Activated CD8-positive, alpha-beta memory T cell treated with anti-CD3 and anti-CD28 coated beads, Interleukin-2, amount 10 ng/mL, durations not matched to agents 7 days and 5 days (primary cell): ENCODE measurements at places on chromosomes 16 and 17. TPM values are rescaled to one million over a fixed set of nuclear protein-coding genes. Genes with fewer than 3 reads are reported as not detected.

DNA sequence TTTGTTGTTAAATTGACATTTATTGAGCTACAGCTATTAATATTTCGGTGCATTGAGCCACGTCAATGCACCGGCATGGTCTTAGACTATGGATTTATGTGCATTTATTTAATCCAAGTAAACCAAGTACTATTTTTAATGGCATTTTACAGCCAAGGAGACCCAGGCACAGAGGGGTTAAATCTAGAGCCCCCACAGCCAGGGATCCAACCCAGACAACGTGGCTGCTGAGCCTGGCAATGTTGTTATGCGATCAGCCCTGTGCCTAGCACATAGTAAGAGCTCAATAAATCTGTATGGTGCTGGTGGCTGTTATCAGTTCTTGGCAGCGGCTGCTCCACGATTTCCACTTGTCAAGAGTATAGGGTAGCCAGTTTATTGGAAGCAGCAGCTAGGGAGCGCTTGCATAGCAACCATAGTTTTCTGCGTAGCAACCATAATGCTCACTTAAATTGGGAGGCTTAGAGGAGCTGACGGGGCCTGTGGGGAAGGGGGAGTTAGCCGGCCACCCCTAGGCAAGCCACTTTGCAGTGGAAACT is 541 bp upstream of the RBBP6 start:
- no peak for DNase-seq
- H3K27ac ChIP-seq, result peak overlapping the region; percentile 100
- peaks cover 28% of the 10 kb centered on the region for H3K36me3 ChIP-seq
- H3K4me3 ChIP-seq, result peak overlapping the region; percentile 95
- H3K4me1 ChIP-seq, result peaks cover 26% of the 10 kb centered on the region

DNA sequence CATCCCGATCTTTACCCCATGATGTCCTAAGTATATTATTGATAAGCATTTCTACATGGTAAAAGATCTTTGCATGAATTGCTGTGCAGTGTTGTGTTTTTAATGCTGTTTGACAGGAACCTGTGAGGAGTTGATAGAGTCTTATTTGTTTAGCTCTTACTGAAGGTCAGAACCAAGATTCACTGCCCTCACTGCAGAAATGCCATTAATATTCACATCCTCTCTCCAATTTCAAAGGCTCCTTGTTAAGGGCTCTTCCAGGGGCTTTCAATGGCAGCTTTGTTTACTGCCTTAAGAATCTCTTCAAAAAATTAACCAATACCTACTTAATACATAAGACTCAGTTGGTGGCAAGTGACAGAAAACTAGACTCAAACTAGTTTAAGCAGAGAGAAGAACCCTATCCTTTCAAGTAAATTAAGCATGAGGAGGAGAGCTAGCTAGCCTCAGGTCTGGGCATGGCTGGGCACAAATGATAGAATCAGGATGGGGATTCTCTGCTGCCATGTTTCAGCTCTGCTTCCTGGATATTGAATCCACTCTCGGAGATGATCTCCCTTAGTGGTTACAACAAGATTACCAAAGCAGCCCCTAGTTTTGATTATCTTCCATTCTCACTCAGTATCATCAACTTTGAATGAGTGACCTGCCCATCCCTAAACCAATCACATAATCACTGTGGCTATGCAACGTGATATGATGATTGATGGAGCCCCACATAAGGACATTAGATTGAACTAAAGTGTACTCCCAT is 311.8 kb downstream of the CDH11 start:
- no peaks in the 10 kb centered on the region for H3K4me1 ChIP-seq
- no peak overlapping the region for H3K4me3 ChIP-seq
- H3K27ac ChIP-seq, result no peak overlapping the region
- H3K36me3 ChIP-seq, result no peaks in the 10 kb centered on the region
- no peaks in the 10 kb centered on the region for H3K27me3 ChIP-seq

DNA sequence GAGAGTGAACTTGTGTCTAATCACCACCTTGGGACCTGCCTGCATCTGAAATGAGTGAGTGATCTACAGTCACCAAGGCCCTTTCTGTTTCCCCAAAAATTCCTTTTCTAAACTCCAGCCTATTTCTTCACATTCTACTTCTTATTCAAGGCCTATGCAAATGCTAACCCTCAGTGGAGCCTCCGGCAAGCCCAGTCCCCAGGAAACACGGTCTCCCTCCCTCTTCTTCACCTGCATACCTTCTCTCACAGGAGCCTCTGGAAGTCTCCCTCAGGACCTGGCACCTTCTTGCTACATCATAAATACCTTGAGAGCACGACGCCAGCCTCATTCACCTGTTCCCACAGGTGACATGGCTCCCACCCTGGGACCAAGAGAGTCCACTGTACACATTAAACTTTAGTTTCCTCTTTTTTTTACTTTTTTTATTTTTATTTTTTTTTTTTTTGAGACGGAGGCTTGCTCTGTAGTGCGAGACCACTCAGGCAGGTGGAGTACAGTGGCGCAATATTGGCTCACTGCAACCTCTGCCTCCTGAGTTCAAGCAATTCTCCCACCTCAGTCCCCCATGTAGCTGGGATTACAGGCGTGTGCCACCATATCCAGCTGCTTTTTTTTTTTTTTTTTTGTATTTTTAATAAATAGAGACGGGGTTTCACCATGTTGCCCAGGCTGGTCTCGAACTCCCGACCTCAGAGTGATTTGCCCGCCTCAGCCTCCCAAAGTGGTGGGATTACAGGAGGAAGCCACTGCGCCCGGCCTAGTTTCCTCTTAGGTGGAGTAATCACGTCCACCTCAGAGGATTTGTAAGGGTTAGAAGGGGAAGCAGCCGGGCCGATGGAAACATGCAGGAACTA is 97.3 kb downstream of the ANKRD11 start:
- H3K4me1 ChIP-seq, result peaks cover 55% of the 10 kb centered on the region
- H3K4me3 ChIP-seq, result no peak overlapping the region
- no peak for DNase-seq
- H3K27ac ChIP-seq, result peak overlapping the region; percentile 24
- H3K36me3 ChIP-seq, result peaks cover 26% of the 10 kb centered on the region

- DNase-seq, result no peak
- no peaks in the 10 kb centered on the region for H3K27me3 ChIP-seq
- H3K36me3 ChIP-seq, result peaks cover 88% of the 10 kb centered on the region
Observed at GRCh38 chr16:31718998-31719397, 154.6 kb upstream of the ZNF267 start.

- H3K4me3 ChIP-seq, result no peak overlapping the region
- peaks cover 22% of the 10 kb centered on the region for H3K27me3 ChIP-seq
- H3K36me3 ChIP-seq, result no peaks in the 10 kb centered on the region
- H3K4me1 ChIP-seq, result peaks cover 25% of the 10 kb centered on the region
- peak overlapping the region; percentile 56 for H3K27ac ChIP-seq
Observed at GRCh38 chr16:68396481-68396880, 51.8 kb downstream of the SMPD3 start.

DNA sequence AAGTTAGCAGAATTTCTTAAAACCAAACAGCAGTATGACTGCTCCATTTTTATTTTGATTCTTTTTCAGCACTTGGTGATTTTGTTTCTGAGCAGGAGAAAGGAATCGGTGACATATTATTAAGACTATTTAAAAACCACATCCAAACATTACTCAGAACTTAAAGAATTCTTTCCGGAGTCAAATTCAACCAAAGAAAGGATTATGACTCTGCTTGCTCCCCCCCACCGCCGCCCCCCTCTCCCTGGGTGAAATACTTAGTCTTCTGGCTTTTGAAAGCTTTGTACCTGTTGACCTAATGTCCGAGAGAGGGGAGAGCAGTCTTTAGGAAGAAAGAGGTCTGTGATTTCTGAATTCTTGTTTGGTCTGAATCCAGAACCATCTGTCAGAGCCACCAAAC is 17.9 kb upstream of the COL1A1 start:
- no peak for DNase-seq
- no peaks in the 10 kb centered on the region for H3K36me3 ChIP-seq
- H3K4me3 ChIP-seq, result no peak overlapping the region

GRCh38 chr17:80667462-80668277 is 123.0 kb downstream of the RPTOR start:
- DNase-seq, result peak; percentile 60
- peaks cover 19% of the 10 kb centered on the region for H3K36me3 ChIP-seq
- peak overlapping the region; percentile 77 for H3K27ac ChIP-seq
- H3K4me3 ChIP-seq, result no peak overlapping the region
- H3K27me3 ChIP-seq, result no peaks in the 10 kb centered on the region
- peaks cover 67% of the 10 kb centered on the region for H3K4me1 ChIP-seq

DNA sequence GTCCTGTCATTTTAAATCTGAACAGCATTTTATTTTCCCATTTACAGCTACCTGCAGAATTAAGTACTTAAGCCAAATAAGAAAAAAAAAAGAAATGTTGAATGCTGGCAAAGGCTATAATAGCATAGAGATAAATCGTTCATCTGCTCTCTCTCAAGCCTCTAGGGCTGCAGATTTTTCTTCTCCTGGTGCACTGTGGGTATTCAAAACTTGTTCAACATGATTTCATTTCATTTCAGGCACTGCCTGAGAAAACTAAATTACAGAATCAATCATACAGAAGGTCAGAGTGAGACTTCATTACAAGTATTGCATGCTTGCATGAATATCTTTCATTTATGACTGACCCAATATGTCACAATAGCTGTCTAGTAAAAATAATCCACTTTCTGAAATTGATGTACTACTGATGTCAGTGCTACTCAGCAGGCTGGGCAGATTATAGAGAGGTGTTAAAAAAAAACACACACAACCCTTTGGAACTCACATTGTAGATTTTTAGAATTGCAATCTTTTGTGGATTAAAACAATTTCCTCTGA is 86.2 kb downstream of the TOX3 start:
- H3K4me3 ChIP-seq, result no peak overlapping the region
- H3K27me3 ChIP-seq, result no peaks in the 10 kb centered on the region
- no peaks in the 10 kb centered on the region for H3K4me1 ChIP-seq
- no peak overlapping the region for H3K27ac ChIP-seq
- no peak for DNase-seq

- no peak overlapping the region for H3K27ac ChIP-seq
- H3K4me1 ChIP-seq, result peaks cover 21% of the 10 kb centered on the region
- peak; percentile 23 for DNase-seq
- no peak overlapping the region for H3K4me3 ChIP-seq
Observed at GRCh38 chr16:50845296-50845695, 103.4 kb downstream of the CYLD start.

GRCh38 chr17:48244814-48245213 is 137.2 kb downstream of the SNX11 start:
- peaks cover 1% of the 10 kb centered on the region for H3K36me3 ChIP-seq
- DNase-seq, result no peak
- H3K27ac ChIP-seq, result peak overlapping the region; percentile 27
- H3K4me1 ChIP-seq, result peaks cover 42% of the 10 kb centered on the region
- no peaks in the 10 kb centered on the region for H3K27me3 ChIP-seq
- H3K4me3 ChIP-seq, result no peak overlapping the region

DNA sequence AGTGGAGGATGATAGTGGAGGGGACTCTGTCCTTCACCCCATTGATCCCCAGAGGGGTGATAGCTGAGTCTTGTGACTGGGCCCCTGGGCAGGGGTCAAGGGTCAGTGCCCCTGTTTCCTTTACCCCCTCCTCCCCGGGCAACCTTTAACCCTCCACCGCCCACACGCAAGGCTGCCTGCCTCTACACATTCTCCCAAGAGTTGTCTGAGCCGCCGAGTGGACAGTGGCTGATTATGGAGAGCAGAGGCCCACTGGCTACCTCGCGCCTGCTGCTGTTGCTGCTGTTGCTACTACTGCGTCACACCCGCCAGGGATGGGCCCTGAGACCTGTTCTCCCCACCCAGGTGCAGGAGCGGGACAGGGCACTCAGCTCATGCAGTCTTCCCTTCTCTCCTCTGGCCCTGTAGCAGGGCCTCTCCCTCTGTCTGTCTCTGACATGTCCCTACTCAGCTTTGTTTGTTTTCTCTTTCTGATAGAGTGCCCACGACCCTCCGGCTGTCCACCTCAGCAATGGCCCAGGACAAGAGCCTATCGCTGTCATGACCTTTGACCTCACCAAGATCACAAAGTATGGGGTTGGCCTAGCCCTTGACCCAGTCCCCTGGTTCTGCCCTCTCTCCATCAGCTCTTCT is at the start of gene SHBG:
Gene SHBG, plus strand, starts transcription at position 197 of the 633 bp plus-strand sequence. Its CDS starts 38 bp downstream, at position 235.
- H3K4me1 ChIP-seq, result peaks cover 14% of the 10 kb centered on the region
- no peaks in the 10 kb centered on the region for H3K27me3 ChIP-seq
- no peak for DNase-seq
- no peak within 1 kb of the TSS for H3K27ac ChIP-seq

- DNase-seq, result no peak
- H3K4me3 ChIP-seq, result no peak overlapping the region
- no peaks in the 10 kb centered on the region for H3K36me3 ChIP-seq
- H3K4me1 ChIP-seq, result peaks cover 5% of the 10 kb centered on the region
- no peak overlapping the region for H3K27ac ChIP-seq
- no peaks in the 10 kb centered on the region for H3K27me3 ChIP-seq
Observed at GRCh38 chr16:28320023-28320561, 27.8 kb downstream of the SBK1 start.

DNA sequence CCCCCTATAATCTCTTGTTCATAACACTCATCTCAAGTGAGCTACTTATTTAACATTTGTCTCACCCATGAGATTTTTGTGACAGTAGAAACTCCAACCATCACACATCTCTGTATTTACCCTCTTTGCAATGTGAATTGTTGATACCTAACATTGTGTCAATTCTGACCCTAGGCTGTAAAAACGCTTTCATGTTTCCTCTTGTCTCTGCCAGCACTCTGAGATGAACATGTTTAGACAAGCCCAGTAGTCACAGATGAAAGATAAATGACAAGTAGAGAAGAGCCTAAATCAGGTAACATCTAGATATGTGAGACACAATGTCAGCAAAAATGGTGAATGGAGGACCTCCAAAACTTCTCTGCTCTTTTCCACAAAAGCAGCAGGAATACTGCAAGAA is 1254.5 kb upstream of the GOT2 start:
- H3K27me3 ChIP-seq, result no peaks in the 10 kb centered on the region
- H3K27ac ChIP-seq, result no peak overlapping the region
- DNase-seq, result no peak
- H3K4me1 ChIP-seq, result no peaks in the 10 kb centered on the region

DNA sequence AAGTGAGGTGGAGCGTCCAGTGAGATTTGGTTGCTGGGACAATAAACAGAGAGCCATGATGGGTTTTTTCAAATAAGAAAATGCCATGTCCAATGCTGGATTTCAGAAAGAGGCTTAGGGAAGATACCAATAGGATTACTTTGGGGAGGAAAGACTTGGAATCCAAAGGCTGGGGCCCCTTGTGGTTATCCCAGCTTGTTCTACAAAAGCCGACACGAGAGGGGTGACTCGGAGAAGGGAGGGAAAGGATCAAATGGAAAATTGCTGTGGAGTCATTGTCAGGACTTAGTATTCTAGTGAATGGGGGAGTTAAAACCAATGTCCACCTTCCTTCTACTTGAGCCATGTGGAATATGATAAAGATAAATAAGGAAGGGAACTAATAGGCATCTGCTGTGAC is 305.5 kb downstream of the SOX9 start:
- DNase-seq, result no peak
- no peak overlapping the region for H3K27ac ChIP-seq
- H3K27me3 ChIP-seq, result no peaks in the 10 kb centered on the region
- H3K4me1 ChIP-seq, result peaks cover 13% of the 10 kb centered on the region
- no peak overlapping the region for H3K4me3 ChIP-seq

Gene XAF1
- 491 TPM for total RNA-seq

Gene PROCA1
- total RNA-seq, result 9.0 TPM

Gene TBC1D10B
- total RNA-seq, result 87.3 TPM

Gene OGFOD1
- total RNA-seq, result 63.1 TPM

Gene ERBB2
- 3.5 TPM for total RNA-seq

Gene OTOA
- 0.09 TPM for total RNA-seq

Gene FBXW10B
- total RNA-seq, result 0.30 TPM
